ENCODE measurements at places on chromosomes 2 and 18. TPM values are rescaled to one million over a fixed set of nuclear protein-coding genes. Genes with fewer than 3 reads are reported as not detected.

The POTEI gene
- total RNA-seq = not detected

The RNASEH1 gene
- total RNA-seq = 21.9 TPM

The ZNF24 gene
- total RNA-seq = 44.6 TPM

GRCh38 chr2:218839888-218840287, 8.3 kb upstream of the PRKAG3 start:
- DNase-seq = no peak

DNA sequence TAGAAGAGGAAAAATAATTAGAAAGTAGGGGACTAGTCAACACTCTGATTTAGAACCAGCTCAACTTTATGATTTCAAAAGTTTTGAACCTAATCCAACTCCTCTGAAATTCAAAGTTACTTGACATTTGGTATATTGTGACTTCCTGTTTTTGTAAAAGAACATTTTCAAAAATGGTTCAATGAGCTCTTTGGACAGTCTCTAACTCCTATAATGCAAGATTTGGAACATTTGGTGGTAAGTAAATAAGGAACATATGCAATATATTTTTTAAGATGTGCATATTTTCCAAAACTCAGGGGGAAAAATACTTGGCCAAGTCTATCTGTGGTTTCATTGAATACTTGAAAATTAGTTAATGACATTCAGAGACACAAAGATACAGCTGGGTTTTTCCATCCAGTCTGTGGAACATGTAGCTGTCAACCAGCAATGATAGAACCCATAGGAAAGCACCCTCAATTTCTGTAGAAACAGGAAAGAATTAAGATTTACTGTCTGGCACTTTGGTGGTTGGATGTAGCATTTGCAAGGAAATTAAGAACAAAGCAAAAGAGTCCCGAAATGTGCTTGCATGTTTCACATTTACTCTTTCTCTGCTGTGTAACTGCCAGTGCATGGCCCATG, 17.0 kb upstream of the ANKRD44 start:
- DNase-seq = no peak

GRCh38 chr18:24734058-24734457, 273.6 kb downstream of the HRH4 start:
- DNase-seq = no peak

GRCh38 chr2:218342837-218343236, 13.8 kb upstream of the CATIP start:
- no peak for DNase-seq

GRCh38 chr2:201790291-201790690, 9.6 kb upstream of the ALS2 start:
- DNase-seq = no peak

All from activated naive CD4-positive, alpha-beta T cell treated with anti-CD3 and anti-CD28 coated beads, Interleukin-2, amount 50 U/mL, for 72 hours (primary cell).